ENCODE measurements at places on chromosomes 16 and 17.

- no peak for DNase-seq
Measured at GRCh38 chr16:17804857-17805256, 334.1 kb upstream of the XYLT1 start.

- DNase-seq, result no peak
Measured at GRCh38 chr16:67277294-67277998, 1.9 kb upstream of the PLEKHG4 start.

DNA sequence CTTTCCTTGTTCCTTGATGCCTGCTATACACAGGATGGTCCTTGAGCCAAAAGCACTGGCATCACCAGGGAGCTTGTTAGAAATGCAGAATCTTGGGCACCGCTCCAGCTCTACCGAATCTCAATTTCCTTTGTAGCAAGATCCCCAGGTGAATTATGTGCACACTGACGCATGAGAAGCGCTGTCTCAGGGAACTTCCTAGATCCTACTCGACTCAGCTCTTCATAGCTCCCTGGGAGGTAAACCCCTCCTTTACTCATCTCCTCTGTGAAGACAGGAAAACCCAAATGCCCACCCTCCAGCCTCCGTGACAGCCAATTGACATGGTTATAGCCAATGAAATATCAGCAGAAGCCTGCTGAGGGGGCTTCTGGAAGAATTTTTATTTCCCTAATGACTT, 4.1 kb downstream of the USP31 start:
- no peak for DNase-seq

- DNase-seq, result no peak
Measured at GRCh38 chr17:2230877-2231276, 72.7 kb downstream of the SMG6 start.

GRCh38 chr17:81550830-81551457, 1.2 kb downstream of the FAAP100 start:
- no peak for DNase-seq

DNA sequence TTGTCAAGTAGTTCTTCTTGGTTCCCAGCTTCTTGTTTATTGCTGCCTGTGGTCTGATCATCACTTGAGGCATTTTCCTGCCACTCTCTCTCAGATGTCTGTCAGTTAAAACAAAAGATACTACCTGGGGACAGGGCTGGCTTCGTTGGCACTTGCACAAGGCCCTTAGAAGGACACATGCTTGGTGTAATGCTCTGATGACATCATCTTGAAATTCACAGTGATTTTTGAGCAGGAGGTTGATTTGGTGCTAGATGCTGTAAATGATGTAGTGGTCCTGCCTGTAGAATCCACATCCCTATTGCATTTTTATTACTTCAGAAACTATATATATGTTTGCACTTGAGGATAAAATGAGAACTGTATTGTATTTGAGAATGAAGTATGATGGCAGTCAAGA, 210.3 kb downstream of the LGALS9B start:
- DNase-seq, result no peak

DNA sequence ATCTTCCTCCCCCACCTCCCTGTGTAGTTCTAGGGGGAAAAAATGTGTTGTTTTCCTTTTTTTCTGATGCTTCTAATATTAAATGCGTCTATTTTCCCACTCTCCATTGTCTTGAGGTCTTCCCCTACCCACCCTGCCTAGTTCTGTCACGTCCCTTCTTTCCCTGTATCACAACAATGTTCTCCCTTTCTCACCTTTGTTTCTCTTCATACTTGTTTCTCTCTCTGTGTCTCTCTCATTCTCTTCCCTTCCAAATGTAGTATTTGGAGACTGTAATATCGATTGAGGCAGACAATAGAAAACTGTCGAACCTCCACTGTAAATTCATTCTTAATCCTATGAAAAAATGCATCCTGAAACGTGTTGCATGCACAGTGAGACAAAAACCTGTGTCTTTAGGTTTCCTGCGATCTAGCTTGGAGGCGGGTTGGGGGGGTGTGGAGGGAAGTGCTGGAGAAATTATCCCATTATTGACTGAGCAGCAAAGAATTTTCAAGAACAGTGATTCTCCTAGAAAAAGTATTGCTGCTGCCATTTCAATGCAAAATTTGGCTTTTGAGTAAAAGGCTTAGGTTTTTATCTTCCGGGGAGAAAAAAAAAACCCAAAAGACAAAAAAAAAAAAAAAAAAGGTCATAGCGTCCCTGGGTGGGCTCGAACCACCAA, 1.3 kb upstream of the PSMB3 start:
- DNase-seq, result no peak

GRCh38 chr16:86345516-86345915, 164.8 kb upstream of the FOXF1 start:
- DNase-seq, result no peak

DNA sequence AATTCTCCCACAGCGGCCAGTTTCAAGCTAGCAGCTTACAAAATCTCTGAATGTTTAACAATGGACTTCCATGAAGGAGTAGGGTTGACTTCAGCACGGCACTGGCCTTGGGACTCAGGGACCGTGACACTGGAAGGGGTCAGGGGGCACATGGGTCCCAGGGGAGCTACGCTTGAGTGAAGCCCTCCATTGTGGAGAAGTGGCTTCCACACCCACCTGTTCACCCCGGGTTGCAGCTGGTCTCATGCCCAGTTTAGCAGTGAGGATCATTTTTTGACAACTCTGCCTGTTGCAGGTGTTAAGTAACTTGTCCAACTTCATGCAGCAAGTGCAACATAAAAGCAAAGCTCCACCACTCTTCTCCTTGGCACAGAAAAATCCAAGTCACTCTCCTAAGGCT, 510.2 kb downstream of the CDH13 start:
- no peak for DNase-seq

DNA sequence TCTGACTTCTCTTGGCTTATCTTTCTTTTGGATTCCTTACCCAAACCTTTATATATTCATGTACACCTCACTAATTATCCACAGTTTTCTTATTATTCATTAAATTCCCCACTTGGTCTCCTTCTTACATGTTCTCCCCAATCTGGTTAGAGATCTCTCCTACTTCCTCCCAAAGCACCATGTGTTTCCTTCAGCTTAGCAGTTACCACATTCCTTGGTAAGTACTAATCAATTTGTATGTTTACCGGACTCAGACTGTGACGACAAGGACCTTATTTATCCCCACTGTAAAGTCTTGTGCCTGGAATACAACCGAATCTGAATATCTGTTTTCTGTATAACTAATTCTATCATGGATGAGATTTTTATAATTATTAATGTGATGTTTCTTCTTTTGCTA, 389.5 kb downstream of the KCNJ2 start:
- DNase-seq, result no peak

DNA sequence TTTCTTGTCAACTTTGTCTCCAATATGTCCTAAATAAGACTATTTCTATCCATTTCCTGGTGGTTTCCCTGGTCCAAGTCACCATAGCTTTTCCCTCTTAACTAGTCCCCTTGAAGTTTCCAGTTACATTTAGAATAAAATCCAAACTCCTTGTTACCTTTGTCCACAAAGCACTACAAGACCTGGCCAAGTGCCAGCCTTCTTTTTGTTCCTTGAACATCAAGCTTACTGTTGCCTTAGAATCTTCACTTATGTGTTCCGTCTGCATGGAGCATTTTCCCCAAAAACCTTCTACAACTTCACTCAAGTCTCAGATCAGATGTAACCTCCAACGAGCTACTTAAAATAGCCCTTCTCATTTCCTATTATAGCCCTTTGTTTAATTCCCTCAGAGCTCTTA, 101.4 kb downstream of the ITFG1 start:
- DNase-seq, result no peak

DNA sequence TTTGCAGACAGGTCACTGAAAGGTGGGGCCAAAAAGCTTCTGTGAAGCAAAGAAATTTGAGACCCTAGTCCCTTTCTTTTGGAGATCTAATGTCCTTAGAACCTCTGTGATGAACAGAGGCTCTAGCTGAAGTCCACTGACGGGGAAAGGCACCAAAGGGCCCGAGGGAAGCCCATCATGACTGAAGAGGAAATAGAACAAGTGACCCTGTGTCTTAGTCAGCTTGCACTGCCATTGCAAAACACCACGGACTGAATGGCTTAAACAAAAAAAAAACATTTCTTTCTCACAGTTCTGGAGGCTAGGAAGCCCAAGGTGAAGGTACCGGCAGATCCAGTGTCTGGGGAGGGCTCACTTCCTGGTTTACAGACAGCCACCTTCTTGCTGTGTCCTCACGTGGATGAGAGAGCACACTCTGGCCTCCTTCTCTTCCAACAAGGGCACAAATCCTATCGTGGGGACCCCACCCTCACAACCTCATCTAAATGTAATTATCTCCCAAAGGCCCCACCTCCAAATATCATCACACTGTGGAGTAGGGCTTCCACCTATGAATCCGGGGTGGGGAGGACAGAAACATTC, 24.3 kb upstream of the ASGR2 start:
- DNase-seq, result no peak

GRCh38 chr17:4941319-4941610, 1.2 kb downstream of the RNF167 start:
- no peak for DNase-seq

GRCh38 chr17:8887834-8888703, 20.6 kb upstream of the PIK3R6 start:
- DNase-seq, result no peak

DNA sequence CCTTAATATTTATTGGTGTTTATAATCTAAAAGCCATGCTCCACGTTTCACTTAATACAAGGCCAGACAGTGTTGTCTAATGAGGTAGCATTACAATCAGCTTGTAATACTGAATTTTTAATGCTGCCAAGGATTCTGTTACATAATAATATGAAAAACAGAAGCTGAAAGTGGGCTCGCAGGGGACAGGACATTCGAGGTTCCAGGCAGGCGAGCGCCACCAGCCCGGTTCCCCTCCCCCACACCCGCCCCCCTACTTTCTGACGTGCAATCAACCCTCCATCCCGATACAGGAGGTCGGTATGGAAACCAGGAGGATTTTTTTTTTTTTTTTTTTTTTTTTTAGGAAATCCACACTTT, 6.2 kb upstream of the ZFHX3 start:
- DNase-seq, result no peak

DNA sequence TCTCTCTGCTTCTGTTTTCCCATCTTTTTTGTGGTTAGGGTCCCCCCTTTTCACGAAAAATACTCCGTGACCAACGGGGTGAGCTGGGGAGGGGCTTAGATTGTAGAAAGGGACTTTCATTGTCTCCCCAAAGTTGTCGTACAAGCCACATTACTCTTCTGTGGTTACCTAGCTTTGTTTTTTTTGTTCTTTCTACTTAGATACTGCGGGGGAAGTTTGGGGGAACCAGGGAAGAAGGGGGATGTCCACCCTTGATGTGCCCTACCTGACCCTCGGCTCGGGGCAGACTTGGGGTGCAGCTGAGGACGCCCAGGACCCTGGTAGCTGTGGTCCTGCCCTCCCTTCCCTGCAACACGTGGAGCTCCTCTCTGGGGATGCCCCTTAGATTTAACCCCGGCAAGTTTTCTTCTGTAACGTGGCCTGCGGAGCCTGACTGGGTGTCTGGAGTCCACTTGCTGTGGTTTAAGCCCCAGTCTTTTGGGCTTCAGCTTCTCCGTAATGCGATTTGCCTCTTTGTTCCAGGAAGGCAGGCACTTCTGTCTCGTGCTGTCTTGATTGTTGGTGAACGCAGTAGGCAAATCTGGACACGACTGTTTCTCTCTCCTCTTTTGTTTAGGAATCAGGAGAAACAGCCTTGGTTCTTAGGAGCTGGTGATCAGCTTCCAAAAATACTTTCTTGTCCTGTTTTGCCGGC, 892 bp downstream of the ABCC1 start:
- no peak for DNase-seq

DNA sequence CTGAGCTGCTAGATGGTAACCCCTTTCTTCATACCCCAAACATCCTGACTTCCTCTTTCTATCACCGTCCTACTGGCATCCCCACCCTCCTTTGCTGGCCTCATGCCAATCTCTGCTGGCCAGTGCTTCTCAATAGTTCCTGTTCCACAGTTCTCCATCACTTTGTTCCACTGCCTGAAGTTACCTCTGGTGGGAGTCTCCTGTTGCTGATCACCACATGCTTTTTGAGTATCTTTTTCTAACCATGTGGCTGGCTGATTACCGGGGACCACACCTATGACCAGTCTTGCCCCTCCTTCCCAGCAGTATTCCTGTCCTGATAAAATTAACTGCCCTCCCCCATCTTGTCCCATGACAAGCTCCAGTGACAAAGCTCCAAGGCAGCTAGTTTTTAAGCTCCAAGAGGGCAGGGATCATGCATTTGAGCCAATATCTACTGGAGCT, 380.4 kb upstream of the CCL2 start:
- no peak for DNase-seq

DNA sequence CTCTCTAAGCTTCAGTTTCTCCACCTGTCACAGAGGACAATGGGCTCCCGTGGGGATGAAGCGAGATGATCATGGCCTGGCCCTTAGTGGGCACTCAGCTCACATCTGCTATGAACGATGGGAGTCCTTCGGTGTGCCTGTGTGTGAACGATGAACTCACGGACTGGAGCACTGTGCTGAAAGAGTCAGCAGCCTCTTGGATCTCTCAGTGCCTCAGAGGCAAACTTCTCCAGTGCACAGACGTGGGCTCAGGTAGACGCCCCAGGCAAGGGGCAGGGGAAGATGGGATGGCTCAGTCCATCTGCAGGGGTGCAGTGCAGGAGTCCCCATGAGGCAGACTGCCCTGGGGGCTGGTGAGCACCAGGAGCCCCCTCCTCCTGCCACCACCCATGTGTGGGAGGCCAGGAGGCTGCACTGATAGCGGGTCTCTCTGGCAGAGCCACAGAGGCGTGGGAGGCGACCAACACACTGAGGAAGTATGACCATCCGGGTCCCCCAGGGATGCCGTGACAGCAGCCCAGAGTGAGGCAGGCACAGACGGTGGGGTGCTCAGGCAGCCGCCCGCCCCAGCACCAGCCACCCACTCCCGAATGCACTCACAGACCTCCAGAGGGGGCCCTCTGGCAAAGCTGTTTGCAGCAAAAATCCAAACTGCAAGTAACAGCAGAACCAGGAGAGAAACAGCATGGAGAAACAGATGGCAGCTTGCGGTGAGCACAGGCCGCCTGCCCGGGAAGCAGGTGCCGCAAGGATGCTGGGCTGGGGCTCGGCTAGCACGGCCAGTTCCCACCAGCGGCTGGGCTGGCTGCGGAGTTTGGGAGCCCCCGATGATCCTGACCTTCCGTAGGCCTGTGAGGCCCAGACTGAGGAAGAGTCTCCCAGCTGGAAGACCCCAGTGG, 82.7 kb downstream of the RPH3AL start:
- no peak for DNase-seq

DNA sequence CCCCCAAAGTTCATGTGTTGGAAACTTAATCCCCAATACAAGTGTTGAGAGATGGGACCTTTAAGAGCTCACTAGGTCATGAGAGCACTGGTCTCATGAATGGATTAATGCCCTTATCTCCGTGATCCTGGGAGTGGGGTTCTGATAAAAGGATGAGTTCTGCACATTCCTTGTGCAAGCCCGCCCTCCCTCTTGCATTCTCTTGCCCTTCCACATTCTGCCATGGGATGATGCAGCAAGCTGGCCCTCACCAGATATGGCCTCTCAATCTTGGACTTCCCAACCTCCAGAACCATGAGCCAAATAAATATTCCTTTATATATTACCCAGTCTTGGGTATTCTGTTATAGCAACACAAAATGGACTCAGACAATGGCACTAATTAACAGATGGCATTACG, 14.1 kb downstream of the GLG1 start:
- no peak for DNase-seq

- no peak for DNase-seq
Measured at GRCh38 chr17:58615768-58616659, 75.8 kb downstream of the TEX14 start.

Data from vagina (tissue), 2 donors.